ENCODE measurements at places on chromosomes 12 and 14.

DNA sequence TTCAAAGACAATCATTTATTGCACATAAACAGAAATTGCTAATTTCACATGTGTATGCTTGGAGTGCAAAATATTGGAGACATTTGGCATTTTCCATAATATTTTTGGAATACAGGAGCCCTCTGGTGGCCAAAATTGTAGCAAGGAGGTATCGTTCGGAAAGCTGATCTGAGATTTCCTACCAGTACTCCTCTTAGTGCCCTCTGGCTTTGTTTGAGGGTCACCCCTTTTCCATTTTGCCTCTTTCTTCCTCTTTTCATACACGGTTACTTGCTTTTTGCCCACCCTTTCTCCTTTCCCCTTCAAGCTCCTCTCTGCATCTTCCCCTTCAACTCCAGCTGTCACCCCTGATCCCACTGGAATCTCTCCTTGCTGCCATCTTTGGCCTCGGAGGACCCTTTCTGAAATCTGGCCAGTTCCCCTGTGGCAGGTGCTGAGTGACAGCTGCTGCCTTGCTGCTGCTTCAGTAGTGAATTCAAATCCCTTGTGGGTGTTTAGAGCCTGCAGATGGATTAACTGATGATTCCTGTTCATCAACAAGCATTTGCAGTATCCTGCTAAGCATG is 164.6 kb upstream of the PARP11 start:
- DNase-seq: no peak

DNA sequence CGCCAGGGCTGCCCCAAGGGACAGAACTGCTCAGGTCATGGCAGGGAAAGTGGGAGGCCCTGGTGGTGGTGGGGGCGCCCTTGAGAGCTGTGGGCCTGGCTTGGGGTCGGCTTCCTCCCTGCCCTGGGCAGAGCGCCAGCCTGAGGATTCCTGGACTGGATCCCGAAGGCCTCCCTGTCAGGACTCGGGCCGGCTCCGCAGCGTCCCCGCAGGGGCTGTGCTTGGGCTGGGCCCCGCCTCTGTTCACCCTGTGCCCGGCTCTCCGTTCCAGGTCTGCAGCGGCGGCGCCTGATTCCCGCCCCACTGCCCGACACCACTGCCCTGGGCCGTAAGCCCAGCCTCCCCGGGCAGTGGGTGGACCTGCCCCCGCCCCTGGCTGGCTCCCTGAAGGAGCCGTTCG is 39.9 kb downstream of the KIF26A start:
- no peak for DNase-seq

DNA sequence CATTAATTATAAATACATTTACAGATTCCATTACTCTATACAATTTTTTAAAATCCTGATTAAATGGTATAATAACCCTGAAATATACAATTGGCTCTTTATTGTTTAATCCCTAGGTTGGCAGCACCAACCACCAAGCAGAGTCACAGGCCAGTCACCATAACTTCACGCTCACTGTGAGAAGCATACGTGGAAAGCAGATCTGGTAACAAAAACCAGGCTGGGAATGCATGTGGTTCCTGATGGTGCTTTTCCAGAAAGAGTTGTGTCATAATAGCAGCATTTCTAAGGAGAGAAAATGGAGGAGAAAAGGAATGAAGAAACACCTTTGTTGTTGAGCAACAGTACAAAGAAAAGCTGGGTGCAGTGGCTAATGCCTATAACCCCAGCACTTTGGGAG is 66.1 kb downstream of the SIX6 start:
- DNase-seq: no peak

DNA sequence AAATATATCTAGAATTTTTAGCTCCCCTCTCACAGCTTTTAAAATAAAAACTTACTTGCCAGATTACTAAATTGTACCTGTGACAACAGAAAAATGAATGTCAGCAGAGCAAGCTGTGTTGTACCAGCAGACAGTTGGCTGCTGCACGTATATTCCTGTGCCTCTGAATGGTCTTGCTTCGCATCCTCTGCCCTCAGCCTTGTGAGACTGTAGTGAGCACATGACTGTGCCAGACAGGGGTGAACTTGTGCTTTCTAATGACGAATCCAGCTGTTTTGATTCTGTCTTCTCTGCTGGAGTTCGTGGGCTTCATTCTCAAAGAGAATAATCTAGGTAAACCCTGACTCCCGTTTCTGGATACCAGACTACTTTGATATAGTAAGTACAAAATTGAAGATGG is 58.3 kb upstream of the FRMD6 start:
- DNase-seq: no peak

DNA sequence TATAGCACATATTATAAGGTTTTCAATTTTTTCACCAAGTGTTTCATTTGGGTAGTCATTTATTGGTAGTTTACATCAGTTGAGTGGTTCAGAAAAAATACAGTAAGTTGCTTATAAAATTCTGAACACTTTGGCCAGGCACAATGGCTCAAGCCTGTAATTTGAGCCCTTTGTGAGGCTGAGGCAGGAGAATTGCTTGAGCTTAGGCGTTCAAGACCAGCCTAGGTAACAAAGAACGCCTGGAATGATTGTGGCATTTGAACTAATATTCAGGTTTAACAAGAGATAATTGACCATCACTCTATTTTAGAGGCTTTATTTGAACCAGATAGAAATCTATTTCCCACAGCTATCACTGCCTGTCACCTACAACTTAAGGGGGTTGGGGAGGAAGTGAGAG is 22.7 kb downstream of the HIF1A start:
- no peak for DNase-seq

DNA sequence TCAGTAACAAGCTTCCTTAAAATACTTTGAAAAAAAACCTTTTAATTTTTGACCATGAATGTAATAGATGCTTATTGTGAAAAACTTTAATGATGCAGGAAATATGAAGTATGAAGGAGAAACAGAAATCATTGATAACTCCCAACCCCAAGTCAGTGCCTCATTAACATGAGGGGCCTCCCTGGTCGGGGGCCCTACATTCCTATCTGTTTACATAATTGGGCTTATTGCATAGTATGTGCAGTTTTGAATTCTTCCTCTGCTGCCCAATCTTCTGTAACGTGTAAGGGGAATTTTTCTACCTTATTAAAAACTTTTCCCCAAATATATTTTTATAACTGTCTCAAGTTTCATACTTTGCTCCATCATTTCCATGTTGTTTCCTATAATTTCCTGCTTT is 63.0 kb downstream of the SLC25A47 start:
- no peak for DNase-seq

DNA sequence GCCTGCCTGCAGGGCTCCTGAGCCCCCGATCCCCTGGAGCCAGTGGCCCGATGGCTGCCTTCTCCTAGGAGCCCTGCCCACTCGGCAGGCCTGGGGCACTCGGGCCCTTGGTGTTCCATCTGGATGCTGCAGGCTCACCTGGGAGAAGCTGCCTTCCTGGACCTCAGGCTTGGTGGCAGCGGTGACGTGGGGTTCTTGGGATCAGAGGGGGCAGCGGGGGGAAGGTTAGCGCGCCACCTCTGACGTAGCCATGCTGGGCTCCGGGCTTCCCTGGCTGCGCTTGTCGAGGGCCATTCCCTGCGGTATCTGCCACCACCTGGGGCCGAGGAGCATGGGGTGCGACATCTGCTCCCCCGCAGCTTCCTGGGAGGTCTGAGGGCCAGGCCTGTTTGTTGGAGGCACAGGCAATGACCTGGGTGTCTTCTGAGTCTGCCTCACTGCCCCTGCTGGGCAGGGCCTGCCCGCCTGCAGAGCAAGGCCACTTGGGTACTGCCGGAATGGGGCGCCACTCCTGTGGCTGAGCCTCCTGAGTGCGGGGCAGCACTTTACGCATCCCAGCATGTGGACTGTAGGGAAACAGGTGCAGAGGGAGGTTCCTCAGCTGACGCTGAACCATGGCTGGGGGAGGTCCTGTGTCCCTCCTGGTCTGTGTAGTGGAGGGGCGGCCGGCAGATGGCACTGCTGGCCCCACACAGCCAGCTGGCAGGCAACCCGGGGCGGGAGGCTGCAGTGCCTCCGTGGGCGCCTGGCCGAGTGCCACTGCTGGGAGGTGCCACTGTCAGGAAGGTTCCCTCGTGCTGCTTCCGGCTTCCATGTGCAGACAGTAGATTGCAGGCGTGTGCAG is 20.3 kb downstream of the MTA1 start:
- no peak for DNase-seq

GRCh38 chr12:2752676-2753371 is 41.9 kb upstream of the FKBP4 start:
- DNase-seq: peak; percentile 49

GRCh38 chr14:93997082-93997481 is at the start of gene CCDC197:
CCDC197 (plus strand) TSS chr14:93997301; CDS start chr14:93998132, 831 bp downstream.
- no peak for DNase-seq

- DNase-seq: no peak
Observed at GRCh38 chr12:97474987-97475386, 12.4 kb downstream of the RMST start.

- no peak for DNase-seq
Observed at GRCh38 chr12:87430444-87430843, 598.8 kb downstream of the C12orf50 start.
